ENCODE measurements at places on chromosomes 16 and 17.
A peak's percentile ranks its signal among the peaks of the same experiment; 100 is the strongest.

GRCh38 chr16:77133706-77134105, 57.3 kb upstream of the MON1B start:
- no peak for DNase-seq

- DNase-seq = no peak
These were observed 737.5 kb downstream of the WWOX start for GRCh38 chr16:78836802-78837491.

DNA sequence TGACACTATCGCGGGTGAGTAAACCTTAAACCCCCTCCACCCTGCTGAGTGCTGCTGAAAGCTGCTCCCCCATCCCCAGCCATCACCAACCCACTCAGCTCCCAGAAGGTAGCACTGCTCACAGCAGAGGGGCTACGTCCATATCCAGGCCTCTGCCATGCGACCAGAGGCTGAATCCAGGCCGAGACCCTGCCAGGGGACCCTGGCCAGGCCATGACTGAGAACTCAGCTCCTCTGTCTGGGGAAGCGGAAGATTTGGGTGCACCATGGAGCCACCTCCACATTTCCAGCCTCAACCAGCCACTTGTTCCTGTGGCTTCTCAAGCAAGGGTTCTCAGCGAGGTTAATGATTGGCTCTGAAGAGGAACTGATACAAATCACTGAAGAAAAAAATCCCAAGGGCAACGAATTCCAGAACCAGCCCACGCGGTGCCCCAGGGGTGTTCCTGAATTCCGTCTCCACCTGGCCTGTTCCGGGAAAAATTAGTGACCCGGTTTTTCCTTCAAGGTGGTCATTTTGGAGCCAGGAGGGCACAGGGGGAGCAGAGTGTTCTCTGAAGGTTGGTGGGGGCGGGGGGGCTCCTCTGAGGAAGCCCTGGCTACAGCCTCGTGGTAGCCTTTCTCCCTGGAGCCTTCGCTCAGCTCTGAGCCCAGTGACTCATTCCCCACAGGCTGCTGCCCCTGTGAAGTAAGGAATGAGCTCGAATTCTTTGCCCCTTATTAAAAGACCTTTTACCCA, 9.3 kb upstream of the SLC16A5 start:
- DNase-seq = no peak

DNA sequence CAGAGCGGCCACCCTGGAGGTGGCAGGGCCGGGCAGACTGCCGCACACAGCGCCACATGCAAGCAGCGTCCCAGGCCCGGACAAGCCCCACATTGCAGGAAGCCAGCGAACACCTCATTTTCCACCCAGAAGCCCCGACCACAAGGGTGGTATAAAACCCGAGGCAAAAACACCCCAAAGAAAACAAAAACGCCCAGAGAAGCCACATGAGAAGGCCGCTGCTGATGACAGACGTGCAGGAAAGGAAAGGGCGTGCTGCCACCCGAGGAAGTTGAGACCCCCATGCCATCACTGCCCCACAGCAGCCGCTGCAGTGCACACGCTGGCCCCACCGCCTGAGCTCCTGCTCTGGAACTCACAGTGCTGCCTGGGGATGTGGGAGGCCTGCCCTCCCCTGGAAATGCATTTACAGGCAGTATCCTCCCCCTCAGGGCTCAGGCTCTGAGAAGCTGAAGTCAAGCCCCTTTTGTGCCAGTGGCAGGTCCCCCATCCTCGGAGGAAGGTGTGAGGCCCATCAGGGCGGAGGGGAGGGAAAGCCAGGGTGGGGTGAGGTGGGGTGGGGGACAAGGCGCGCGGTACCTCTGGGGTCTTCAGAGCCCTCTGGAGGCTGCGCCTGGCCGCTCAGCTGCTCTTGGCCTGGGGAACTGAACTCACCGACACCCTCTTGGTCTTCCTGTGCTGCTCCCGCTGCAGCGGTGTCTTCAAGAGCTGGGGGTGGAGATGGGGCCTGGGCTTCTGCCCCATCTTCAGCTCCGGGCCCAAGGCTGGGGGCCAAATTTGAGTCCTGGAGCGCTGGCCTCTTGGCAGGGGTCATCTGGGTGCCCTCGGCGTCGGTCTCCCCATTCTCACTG, 62.0 kb downstream of the IL21R start:
- DNase-seq = peak; percentile 62

DNA sequence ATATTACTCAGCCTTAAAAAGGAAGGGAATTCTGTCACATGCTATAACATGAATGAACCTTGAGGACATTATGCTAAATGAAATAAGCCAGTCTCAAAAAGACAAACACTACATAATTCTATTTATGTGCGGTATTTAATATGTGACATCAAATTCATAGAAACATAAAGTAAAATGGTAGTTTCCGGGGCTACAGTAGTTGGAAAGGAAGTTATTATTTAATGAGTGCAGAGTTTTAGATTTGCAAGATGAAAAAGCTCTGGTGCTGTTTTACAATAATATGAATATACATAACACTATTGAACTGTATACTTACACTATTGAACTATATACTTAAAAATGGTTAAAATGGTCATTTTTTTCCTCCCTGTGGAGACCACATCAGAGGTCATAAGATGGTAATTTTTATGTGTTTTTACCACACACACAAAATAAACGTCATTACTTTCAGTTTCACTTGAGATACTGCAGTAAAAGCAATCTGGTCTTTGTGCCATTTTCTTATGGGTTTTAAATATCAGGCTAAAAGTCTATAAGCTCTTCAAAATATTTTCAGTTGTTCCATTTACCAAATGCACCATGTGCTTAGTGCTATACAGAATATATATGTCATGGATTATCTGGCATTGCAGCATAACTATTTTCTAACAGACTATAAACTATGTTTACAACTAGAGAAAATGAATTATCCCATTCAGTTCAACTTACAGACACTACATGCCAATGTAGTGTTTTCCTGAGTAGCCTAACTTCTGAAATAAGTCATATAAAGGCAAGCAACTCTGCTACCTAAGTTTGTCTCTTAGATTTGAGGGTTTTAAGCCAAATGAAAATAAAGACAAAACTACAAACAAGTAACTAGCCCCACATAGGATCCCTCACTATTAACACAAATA, 90.9 kb downstream of the SPAG9 start:
- no peak for DNase-seq

DNA sequence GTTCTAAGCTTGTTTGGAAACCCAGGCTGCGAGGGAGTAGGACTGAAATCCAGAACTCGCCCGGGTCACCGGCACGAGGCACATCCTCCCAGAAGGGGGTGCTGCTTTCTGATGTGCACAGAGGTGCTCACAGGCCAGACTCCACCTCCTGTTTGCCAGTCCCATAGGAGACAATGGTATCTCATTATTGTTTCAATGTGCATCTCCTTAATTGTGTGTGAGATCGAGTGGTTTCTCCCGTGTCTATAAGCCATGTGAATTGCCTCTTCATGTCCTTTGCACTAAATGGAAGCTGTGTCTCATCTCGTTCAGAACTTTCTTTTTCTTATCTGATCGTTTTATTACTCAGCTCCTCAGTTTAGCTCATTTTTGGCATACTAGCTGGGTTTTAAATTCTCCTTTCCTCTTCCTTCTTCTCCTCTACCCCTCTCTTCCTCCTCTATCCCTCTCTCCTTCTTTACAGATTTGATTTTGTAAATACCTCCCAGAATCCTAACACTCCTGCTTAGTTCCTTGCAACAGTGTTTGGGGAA, 32.1 kb upstream of the PRKCB start:
- DNase-seq = peak; percentile 53

Measured in stimulated activated CD8-positive, alpha-beta memory T cell treated with anti-CD3 and anti-CD28 coated beads, Interleukin-12 subunit alpha, Interleukin-12 subunit beta, amount 100 ng/mL, for 1 hour (primary cell).